Adipocyte (in vitro differentiated cells): ENCODE measurements at places on chromosomes 13 and 19.

DNA sequence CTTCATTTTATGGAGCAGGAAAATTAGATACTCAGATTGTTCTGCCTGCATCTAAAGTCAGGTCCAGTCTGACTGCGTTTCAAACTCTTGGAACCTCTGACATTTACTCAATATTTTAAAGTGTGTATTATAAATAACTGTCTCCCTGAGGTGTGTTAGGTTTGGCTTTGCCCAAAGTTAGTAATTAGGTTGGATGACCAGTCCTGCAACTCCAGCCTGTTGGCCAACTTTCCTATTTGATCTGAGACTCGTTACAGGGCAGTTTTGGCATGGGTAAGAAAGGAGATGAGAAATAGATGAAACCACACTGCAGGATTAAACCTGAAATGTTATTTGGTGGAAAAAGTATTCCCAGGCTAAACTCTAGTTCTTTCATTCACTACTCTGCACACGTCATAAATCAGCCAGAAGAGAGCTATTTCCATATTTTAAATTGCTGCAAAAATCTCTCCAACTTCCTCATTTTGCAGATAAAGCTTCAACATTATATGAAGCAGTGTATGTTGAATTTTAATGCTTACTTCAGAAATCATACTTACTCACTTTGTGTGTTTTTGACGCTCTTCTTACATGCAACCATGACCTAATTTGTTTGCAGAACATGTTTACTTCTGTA lies 357.1 kb downstream of the DCT start:
- DNase-seq = no peak

DNA sequence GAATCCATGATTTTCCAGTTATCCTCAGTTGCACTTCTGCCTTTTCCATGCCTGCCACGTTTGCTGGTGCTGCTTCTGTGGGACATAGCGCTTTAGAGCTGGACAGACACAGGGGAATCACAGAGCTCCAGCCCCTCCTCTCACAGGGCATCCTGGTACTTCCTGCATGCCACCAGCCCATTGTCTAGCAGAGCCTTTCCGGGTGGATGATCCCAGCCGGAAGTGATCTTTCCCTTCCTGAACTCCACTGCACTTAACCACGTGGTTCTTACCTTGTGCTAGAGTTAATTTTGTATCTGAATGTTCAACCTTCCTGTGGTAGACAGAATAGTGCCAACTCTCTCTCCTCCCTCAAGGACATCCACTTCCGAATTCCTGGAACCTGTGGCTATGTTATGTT lies 12.6 kb upstream of the OLFM4 start:
- DNase-seq = no peak

GRCh38 chr19:47322058-47322457 lies 9.9 kb upstream of the C5AR2 start:
- DNase-seq = no peak

DNA sequence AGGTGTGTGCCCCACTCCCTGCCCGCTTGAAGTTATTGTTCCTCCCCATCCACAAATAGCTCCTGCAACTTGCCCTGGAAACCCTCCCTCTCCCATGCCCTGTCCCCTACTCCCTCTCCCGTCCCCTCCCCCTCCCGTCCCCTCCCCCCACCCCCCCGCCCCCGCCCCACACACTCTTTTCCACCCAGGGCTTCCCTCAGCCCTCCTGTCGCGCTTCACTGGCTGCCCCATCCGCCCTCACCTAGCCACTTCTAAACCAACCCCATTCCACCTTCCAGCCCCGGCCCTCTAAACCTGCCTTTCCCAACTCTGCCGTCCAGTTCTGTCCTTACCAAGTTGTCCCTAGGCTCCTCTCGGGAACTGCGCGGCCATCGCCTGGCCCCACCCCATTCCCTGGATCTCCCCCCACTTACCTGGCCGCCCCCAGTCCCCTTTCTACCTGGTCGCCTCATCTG lies 993 bp downstream of the RGL3 start:
- DNase-seq = no peak

DNA sequence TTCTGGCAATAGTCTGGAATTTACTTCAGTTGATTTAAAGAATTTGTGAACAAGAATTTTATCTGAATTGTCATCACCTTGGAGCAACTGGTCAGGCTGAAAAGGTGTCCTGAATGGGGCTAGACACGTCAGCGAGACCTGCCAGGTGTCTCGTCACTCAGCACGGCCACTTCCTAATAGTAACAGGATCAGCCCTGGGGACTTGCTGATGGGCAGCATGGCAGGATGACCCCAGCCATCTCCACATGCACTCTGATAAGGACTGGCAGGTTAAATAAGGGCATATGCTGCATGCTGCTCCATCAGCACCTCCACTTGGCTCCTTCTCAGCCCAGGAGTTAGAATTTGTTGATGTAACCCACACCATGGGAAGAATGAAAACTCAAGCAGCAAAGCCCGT lies 224.2 kb downstream of the FOXO1 start:
- no peak for DNase-seq

GRCh38 chr13:96214824-96215445 lies 125.0 kb downstream of the HS6ST3 start:
- DNase-seq = no peak

DNA sequence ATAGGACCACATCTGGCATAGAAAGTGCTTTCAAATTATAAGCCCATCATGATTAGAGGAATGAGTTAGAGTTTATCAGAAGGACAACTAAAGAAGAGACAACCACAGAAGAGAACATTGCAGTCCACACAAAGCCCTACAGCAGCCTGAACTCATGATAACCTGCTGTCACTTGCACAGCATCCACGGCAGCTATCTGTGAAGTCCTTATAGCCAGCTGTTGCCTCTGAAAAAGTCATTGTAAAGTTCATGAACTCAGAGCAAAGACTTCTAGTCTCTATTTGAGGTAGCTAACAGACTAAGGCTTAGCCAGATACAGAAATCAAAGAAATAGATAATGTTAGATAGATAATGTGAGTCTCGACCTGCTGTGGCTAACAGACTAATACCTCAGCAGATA lies 450.0 kb downstream of the KLF5 start:
- no peak for DNase-seq

- DNase-seq = no peak
Measured at GRCh38 chr19:1813192-1814182, 1.4 kb upstream of the ATP8B3 start.

- DNase-seq = no peak
Measured at GRCh38 chr13:26992951-26993719, 178.5 kb downstream of the USP12 start.

- DNase-seq = no peak
Measured at GRCh38 chr19:56295531-56296455, 18.8 kb downstream of the ZSCAN5A start.

- peak; percentile 28 for DNase-seq
Measured at GRCh38 chr19:47155148-47155547, 24.5 kb downstream of the SAE1 start.

GRCh38 chr13:110648146-110648819 lies 32.9 kb downstream of the NAXD start:
- no peak for DNase-seq

GRCh38 chr13:24605923-24606372 lies 74.3 kb upstream of the ATP12A start:
- DNase-seq = peak; percentile 54

GRCh38 chr13:104021806-104022397 lies 955.7 kb upstream of the SLC10A2 start:
- DNase-seq = no peak

DNA sequence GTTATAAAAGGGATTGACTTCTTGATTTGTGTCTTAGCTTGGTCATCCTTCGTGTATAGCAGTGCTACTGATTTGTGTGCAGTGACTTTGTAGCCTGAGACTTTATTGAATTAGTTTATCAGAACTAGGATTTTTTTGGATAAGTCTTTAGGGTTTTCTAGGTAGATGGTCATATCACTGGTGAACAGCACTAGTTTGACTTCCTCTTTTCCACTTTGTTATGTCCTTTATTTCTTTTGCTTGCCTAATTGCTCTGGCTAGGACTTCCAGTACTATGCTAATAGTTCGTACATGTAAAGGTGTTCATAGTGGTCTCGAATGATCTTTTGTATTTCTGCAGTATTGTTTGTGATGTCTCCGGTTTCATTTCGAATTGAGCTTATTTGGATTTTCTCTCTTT lies 145.4 kb downstream of the DNAJC3 start:
- DNase-seq = no peak

- peak; percentile 7 for DNase-seq
Measured at GRCh38 chr13:84655677-84656076, 773.4 kb upstream of the SLITRK1 start.
